Vagina (tissue), 2 donors: ENCODE measurements at places on chromosomes 3 and 15. TPM values are rescaled to one million over a fixed set of nuclear protein-coding genes. Genes with fewer than 3 reads are reported as not detected.

PDCD7 gene
- total RNA-seq = 16.5 TPM

LRRC2 gene
- 2.0 TPM for total RNA-seq

ALDH1L1 gene
- 19.2 TPM for total RNA-seq

FETUB gene
- total RNA-seq = 3.7 TPM

NISCH gene
- total RNA-seq = 103 TPM

TMEM158 gene
- total RNA-seq = 1.2 TPM

UBL7 gene
- 39.8 TPM for total RNA-seq

SLC9A9 gene
- 30.7 TPM for total RNA-seq

GRIP2 gene
- total RNA-seq = 0.98 TPM
